Stimulated activated CD4-positive, alpha-beta T cell treated with anti-CD3 and anti-CD28 coated beads, Interleukin-4, amount 100 ng/mL, for 1 hour (primary cell): ENCODE measurements at places on chromosomes 3 and 15.

- no peak for DNase-seq
Observed at GRCh38 chr3:192570315-192570714, 157.0 kb downstream of the FGF12 start.

DNA sequence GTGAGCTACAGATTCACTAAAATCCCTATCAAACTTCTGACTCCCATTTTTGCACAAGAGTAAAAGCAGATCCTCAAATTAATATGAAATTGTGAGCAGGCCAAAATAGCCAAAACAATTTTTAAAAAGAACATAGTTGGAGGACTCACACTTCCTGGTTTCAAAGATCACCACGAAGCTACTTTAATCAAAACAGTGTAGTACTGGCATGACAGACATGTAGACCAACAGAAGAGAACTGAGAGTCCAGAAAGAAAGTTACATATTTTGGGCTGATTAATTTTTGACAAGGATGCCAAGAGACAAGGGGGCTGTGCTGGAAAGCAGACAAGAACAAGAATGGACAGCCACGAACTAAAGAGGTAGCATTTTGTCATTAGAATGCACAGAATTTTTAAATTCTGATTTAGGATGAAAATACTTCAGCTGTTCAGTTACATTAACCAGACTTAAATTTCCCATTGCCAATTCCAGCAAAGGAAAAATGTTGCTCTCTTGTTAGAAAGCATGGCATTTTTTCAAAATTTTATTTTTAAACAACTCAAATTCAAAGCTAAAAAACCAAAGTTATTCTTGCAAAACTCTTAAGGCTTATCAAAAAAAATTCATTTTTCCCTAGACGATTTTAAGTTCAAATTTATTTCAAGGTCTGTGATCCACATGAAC lies 14.0 kb downstream of the RYK start:
- DNase-seq = no peak

- DNase-seq = no peak
Observed at GRCh38 chr3:183472155-183472554, 43.7 kb upstream of the MCF2L2 start.

DNA sequence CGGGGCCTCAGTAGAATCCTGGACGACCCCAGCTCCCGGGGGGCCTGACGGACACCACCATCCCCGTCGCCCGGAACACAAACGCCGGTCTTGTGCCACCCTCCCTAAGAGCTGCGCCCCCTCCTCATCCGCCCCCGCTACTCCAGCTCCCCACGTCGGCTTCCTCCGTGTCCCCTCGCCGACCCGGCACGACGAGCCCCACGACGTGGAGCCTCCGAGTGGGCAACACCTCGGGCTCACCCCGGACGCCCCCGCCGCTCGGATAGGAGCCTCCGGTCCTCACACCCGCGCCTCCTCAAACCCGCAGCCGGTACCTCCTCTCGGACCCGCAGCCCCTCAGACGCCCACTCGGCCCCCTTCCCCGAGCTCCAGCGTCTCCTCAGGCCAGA lies 525 bp downstream of the NPTN start:
- no peak for DNase-seq

DNA sequence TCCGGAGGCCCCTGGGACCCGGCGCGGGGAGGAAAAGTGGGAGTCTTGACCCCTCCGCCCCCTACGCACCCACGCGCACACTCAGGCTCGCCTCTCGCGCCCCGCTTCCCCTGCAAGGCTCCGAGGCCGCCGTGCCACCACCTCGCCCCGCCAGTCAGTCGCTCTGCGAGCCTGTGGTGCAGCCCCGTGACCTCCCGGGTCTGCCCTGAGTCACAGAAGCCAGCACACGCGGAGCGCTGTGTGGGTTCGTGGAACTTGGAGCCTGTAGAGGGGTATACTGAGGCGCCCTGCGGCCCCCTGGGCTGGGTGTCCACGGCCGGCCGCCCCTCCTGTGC lies 380 bp upstream of the ALS2CL start:
- DNase-seq = peak; percentile 56

DNA sequence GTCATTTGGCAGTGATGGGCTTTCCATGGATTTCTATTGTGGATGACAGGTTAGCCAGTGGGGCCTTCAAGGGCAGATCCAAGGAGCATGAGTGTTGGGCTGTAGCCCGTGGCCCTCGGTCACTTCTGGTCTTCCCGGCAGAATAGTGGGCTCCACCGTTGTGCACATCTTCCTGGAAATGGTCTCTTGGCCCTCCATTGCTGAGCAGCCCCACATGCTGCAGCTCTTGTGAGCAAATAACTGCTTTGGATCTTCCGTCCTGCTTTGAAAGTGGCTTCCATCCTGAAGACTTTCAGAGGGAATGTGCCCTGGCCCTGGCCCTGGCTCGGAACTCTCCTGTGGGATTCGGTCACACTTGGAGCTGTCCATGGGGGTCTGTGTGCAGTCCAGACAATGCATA lies 102.8 kb downstream of the SNRPN start:
- no peak for DNase-seq
